ENCODE measurements at places on chromosomes 3 and 15.

GRCh38 chr3:38644016-38644661 lies 5.3 kb downstream of the SCN5A start:
- DNase-seq: no peak

GRCh38 chr3:188234132-188234531 lies 80.2 kb downstream of the LPP start:
- DNase-seq: no peak

- no peak for DNase-seq
Measured at GRCh38 chr3:46672349-46672695, 21.2 kb downstream of the ALS2CL start.

DNA sequence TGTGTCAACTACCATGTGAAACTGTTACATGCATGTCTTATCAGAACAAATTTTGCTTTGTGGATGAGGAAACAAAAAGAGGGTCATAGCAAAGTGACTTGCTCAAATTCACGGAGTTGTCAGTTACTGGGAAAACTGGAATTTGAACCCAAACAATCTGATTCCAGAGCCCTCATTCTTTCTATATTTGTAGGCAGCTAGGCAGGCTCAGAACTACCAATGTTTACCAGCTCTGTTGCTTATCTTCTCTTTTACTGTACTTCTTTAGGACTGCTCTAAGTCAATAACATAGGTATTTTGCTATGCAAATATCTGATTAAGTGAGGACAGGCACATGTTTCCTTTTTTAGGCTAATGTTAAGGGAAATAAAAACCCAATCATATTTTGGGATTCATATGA lies 450.5 kb downstream of the ZPLD1 start:
- no peak for DNase-seq

- DNase-seq: no peak
Measured at GRCh38 chr15:99324082-99324620, 72.9 kb downstream of the LRRC28 start.

DNA sequence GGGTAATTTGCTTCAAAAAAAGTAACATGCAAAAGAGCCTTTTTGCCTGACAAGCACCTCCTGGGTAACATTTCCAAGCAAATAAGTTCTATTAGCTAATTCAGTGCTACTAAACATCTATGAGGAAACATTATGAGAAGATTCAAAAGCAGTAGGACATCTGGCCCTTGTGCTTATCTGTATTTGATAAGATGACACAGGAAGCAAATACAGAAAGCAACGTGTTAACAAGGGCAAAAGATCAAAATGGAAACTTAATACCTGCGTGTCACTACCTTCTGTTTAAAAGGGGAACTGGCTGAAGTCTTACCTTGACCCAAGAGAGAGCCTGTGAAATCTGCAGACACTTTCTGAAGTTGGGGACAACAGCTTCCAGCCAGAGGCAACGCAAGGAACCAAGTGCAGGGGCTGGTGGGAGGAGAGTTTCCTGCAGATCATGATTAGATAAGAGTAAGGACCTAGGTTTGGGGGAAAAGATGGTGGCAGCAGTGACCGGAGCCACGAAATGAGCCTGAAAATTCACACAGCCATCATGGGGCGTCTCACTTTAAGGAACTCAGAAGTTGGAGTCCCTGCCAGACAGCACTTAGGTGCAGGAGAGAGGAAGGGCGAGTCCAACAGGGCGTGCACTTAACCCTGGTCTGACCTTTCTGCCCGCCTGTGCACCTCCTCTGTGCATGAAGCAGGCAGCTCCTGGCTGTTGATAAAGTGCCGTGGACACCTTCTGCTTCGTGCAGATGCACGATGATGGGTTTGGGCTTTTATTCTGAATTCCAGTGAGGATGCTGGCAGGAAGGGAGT lies 153.6 kb upstream of the BHLHE40 start:
- peak; percentile 40 for DNase-seq

DNA sequence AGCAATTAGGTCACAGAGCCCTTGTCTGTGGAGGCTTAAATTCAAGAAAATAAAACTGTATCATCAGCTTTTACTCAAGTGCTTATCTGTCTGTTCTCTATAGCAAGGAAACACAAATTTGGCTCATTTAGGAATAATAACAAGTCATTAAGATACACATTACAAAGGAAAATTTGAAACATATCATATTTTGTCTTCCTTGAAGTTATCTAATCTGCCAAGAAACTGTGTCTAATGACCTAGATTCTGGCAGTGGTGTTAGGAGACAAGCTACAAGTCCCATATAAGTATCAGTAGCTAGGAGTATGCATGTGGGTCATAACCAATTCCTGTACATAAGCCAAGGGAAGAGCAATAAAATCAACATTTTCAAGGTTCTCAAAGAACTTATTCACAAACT lies 108.2 kb upstream of the SETMAR start:
- DNase-seq: no peak

- DNase-seq: no peak
Measured at GRCh38 chr3:187491371-187491770, 123.2 kb downstream of the RTP4 start.

GRCh38 chr15:75712668-75713337 lies at the start of gene CSPG4:
CSPG4 (minus strand) TSS chr15:75712848; CDS start chr15:75712755, 93 bp downstream.
- DNase-seq: no peak

DNA sequence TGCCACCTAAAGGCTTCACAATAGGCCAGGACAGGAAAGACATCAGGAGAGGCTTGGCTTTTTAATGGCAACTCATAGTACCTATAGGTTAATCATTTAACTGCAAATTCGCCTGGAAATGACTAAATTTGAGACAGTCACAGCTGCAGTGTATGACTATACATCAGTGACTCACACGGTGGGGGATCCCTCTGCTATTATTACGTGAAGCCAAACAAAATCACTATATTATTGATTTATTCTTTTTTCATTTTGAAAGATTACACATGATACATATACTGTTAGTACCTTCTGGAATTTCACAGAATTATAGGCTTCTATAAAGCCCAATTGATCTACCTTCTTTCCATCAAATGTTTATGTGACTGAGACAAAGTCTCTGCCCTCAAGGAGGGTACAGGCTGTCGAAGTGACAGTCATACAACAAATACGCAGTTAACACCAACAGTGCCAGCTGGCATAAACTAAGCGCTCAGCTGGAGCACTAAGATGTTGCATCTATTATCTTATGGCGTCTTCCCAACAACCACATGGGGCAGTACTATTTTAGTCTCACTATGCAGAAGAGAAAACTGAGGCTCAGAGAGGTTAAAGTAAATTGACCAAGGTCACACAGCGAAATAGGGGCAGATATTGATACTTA lies 82.0 kb upstream of the LMOD3 start:
- no peak for DNase-seq

GRCh38 chr3:38562467-38562925 lies 66.4 kb downstream of the EXOG start:
- no peak for DNase-seq

GRCh38 chr3:30752970-30753369 lies 141.5 kb downstream of the GADL1 start:
- DNase-seq: no peak

All from central memory CD4-positive, alpha-beta T cell (primary cell).